ENCODE measurements at places on chromosomes 11 and 22. TPM values are rescaled to one million over a fixed set of nuclear protein-coding genes. Genes with fewer than 3 reads are reported as not detected.

The RAG1 gene
- 1.6 TPM for total RNA-seq

The MRGPRX3 gene
- not detected for total RNA-seq

The HEPN1 gene
- total RNA-seq = not detected

The DBX1 gene
- total RNA-seq = under 0.01 TPM

The ARHGAP20 gene
- 8.9 TPM for total RNA-seq

The MYBPC3 gene
- 1.6 TPM for total RNA-seq

The LRRC4C gene
- total RNA-seq = 2.1 TPM

The HTATIP2 gene
- 5.7 TPM for total RNA-seq

The LRRN4CL gene
- total RNA-seq = 9.9 TPM

The TYR gene
- total RNA-seq = not detected

The EFEMP2 gene
- 35.0 TPM for total RNA-seq

The BLID gene
- total RNA-seq = 0.52 TPM

The PRAME gene
- not detected for total RNA-seq

The NLRP10 gene
- total RNA-seq = not detected

The C11orf42 gene
- total RNA-seq = not detected

The ETS1 gene
- 37.1 TPM for total RNA-seq

The CABP4 gene
- 0.52 TPM for total RNA-seq

The SUSD2 gene
- total RNA-seq = 0.52 TPM

The EHF gene
- not detected for total RNA-seq

Measured in skeletal muscle tissue (tissue), 5 donors.